ENCODE measurements at places on chromosomes 12 and 14.

DNA sequence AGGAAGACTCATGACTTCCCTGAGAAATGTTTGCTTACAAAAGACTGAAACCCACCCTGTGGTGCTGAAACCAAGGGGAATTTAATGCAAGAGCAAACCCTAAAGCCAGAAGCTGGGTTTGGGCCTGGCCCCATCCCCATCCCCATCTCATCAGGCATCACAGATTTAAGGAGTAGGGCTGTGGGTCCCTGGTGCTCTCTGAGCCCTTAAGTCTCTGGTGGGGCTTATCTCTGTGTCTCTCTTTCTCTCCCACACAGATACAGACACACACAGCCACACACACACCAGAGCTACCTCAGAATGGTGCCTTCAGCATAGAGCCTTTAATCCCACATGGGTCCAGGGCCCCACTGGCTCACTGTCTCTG, 237.1 kb downstream of the SLC41A2 start:
- no peaks in the 10 kb centered on the region for H3K4me1 ChIP-seq
- peak overlapping the region; percentile 48 for H3K27ac ChIP-seq
- peak overlapping the region; percentile 54 for H3K4me3 ChIP-seq
- H3K36me3 ChIP-seq: no peaks in the 10 kb centered on the region

DNA sequence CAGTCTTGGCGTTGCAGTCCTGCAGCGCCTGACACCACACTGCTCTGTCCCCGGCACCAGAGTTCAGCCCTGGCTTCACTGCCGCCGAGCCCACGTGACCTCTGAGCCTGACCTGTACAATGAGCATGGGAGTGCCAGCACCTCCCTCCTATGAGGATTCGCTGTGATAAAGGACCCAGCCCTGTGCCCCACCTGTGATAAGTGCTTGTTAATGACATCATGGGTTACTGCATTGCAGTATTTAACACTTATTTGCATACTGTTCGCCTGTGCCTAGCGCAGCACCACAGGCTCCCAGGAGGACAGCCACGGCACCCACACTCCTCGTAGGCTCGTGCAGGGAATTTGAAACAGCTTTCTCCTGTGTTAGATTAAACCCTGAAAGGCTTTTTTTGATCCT, 118.2 kb upstream of the GSC start:
- H3K4me3 ChIP-seq: no peak overlapping the region
- no peak overlapping the region for H3K27ac ChIP-seq
- no peaks in the 10 kb centered on the region for H3K27me3 ChIP-seq
- no peaks in the 10 kb centered on the region for H3K36me3 ChIP-seq

- no peaks in the 10 kb centered on the region for H3K4me1 ChIP-seq
- DNase-seq: no peak
- no peaks in the 10 kb centered on the region for H3K36me3 ChIP-seq
- H3K27ac ChIP-seq: no peak overlapping the region
- no peak overlapping the region for H3K4me3 ChIP-seq
Measured at GRCh38 chr12:238736-239398, 23.8 kb downstream of the SLC6A13 start.

DNA sequence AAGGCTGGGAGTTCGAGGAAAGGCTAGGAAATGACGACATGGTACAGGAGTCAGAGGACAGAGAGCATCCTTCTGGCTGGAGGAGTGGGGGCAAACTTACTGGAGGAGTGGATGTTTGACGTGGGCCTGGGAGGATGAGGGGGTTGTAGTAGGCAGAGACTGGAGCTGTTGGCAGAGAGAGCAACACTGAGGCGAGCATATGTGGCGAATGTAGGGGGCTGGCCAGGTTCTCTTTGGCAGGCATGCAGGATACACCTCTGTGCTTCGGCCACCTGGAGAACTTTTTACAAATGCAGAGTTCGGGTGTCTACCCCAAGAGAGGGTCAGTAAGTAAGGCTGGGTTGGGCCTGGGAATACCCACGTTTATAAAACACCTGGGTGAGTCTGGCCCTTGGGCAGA, 385.7 kb downstream of the FUT8 start:
- no peak overlapping the region for H3K27ac ChIP-seq
- DNase-seq: no peak
- H3K4me1 ChIP-seq: no peaks in the 10 kb centered on the region
- H3K36me3 ChIP-seq: no peaks in the 10 kb centered on the region
- no peak overlapping the region for H3K4me3 ChIP-seq

- H3K36me3 ChIP-seq: no peaks in the 10 kb centered on the region
- no peak overlapping the region for H3K4me3 ChIP-seq
- H3K27me3 ChIP-seq: no peaks in the 10 kb centered on the region
- H3K4me1 ChIP-seq: peaks cover 5% of the 10 kb centered on the region
- no peak for DNase-seq
- H3K27ac ChIP-seq: no peak overlapping the region
Measured at GRCh38 chr12:89185181-89185580, 167.1 kb downstream of the DUSP6 start.

DNA sequence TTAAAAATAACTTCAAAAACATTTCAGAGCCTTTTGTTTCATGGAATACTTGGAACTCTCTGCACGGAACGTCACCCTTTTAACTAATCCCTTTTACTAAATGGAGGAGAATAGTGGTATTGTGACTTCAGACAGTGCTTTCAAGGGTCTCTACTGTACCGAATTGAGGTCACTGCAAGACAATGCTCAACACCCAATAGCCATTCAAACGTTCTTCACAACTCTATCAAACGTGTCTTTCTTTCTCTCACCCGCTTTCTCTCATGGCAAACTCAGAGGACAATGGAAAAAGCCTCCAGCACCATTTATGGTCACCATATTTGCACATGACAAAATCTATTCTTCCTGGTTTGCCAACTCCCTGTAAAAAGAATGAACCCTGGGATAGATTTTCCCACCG, 132.1 kb upstream of the SOX5 start:
- H3K36me3 ChIP-seq: no peaks in the 10 kb centered on the region
- H3K4me3 ChIP-seq: no peak overlapping the region
- H3K4me1 ChIP-seq: no peaks in the 10 kb centered on the region
- DNase-seq: no peak

DNA sequence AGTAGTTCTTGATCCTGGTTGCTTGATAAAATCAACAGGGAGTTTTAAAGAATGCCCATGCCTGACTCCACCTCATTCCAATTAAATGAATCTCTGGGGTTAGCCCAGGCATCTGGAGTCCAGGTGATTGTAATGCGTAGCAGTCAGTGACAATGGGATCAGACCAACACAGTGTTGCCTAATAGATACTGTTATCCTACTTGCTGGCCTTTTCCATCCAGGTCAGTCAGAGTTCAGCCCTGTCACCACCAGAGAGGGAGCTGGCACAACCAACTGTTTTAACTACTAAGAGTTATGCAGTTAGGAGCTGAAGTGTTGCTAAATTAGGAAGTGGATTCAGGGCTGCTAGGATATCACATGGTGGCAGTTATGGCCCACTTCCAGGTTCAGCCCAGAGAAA, 107.1 kb downstream of the GPR135 start:
- H3K36me3 ChIP-seq: no peaks in the 10 kb centered on the region
- peak overlapping the region; percentile 21 for H3K27ac ChIP-seq
- no peak for DNase-seq
- H3K27me3 ChIP-seq: no peaks in the 10 kb centered on the region
- H3K4me3 ChIP-seq: no peak overlapping the region
- H3K4me1 ChIP-seq: no peaks in the 10 kb centered on the region

Data from breast epithelium (tissue), 4 donors.